ENCODE measurements at places on chromosomes 5 and 9.

DNA sequence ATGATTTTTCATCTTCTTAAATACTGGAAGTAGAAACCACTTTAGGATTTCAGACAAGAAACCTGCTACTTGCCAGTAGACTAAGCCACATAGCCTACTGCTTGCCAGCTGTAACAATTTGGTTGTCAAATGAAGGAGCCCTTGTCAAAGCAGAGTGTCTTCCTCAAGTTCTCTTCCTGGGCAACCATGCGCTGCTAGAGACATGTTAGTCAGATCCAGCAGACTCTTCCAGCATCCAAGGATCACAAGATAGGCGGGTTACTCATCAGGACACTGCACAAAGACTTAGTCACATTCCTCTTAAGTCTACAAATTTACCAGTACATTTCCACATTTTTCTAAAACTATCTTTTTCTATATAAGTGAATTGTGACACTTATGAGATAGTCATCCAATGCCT, 24.4 kb downstream of the SKIC3 start:
- DNase-seq: no peak

DNA sequence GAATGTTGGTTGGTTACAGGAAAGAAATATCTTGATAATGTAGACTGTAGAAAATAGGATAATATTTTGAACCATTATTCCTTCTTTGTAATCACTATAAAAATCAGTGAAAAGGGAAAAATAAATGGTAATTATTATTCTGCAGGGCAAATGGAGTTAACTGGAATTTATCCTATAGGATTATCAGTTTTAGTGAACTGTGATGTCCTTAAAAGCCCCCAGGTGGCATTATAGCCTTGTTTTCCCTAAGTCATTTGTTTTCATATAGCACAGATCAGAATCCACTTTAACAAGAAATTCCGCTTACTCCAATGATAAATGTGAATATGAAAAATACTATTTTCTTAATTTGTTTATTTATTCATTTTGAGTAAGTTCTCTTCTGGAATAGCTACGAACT, 26.2 kb upstream of the WDR41 start:
- no peak for DNase-seq

GRCh38 chr5:178201221-178201926, 3.0 kb upstream of the HNRNPAB start:
- DNase-seq: no peak

DNA sequence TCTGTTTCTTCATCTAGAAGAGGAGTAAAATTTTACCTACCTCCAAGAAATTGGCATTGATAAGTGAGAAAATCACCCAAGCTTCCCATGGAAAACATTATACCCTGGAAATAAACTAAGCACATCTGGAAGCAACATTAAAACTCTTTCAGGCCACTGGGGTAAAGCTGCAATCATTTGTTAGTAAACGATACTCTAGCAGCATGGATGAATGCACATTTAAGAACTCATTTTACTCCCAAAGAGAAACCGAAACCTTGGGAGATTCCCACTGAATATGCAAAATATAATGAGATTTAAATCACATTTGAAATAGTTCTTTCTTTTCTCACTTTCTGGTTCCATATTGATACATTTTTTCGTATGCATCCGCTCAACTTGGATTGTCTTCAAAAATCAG, 467.5 kb downstream of the EFNA5 start:
- DNase-seq: no peak

DNA sequence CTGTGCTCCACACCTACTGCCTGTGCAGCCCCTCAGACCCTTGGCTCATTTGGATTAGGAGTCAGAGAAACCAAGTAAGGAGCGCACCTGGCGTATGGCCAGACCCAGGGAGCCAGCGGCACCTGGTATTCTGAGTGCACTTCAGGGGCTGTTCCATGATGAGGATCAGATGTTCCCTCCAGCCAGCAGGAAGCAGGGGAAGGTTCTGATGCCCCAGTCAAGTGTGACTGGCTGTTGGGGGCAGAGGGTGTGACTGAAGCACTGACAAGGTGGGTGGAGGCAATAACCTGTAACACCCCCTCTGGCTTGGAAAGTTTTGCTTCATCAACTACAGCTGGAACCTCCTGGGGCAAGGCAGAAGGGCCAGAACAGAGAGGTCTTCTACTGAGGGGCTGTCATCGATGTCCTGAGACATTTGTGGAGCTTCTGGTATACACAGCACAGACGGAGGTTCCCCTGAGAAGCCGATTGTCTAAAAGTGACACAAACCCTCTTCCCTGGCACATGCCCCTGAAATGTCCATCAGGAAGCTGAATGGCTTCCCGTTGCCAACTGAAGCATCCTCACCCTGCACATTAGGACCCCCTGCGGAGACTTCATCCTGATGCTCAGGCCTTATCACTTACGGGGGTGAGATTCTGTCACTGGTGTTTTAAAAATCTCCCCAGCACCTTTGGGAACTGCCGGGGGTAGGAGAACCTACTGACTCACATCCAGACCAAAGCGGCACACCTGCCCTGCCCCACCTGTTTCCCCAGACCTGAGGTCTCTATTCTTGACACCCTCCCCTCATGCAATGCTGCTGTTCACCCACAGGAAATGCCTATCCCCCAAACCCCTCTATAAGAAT, 21.1 kb downstream of the TRAF1 start:
- DNase-seq: no peak

GRCh38 chr5:150022158-150022531, 21.6 kb downstream of the HMGXB3 start:
- no peak for DNase-seq

Data from activated CD4-positive, CD25-positive, alpha-beta regulatory T cell (primary cell).